ENCODE measurements at places on chromosomes 2 and 18.

DNA sequence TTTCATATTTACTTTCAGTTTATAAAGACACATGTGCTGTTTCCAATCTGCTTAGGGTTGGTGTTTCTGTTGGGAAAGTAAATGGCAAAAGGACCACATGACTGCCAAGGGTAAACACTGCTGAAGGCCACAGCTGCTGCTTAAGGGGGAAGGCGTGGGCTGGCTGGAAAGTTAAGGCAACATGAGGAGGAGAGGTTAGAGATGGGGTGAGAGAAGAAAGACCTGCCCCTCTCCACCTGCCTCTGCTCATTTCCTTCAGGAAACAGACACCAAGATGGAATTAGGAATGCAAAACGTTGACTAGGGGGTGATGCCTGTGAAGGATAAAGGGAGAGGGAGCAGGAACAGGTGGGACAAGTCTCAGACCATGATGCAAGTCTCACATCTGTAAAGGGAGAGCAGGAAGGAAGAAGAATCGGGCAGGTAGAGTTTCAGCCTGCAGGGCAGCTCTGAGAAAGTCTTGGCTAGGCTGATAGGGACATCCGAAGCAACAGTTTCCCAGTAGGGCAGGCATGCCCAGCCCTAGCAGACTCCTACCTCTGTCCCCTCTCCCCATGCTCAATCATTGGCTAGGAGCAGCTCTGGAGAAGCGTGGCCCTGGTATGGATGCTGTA is 86.0 kb downstream of the CDC42EP3 start:
- no peak for DNase-seq

DNA sequence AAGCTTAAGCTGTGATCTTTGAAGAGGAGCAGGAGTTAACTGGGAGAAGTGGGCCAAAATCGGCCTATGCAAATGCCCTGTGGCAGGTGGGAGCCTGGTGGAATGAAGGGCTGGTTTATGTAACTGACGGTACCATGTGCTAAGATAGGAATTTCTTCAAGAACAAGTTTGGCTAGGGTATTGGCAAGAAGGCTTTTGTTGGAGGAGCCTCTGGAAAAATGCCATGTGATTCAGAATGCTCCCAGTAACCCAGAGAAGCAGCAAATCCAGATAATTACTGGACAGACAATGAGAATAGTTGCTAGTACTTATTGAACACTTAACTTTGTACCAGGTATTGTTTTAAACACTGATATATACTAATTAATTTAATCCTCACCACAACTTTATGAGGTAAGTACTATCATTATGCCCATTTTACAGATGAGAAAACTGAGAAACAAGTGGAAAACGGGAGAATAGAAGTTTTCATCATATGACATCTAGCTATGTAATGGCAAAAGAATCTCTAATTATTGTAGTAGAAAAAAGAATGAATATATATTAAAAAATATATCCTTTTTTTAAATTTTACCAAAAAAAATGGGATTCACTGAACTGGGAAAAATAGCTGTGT is 9.1 kb upstream of the FAM124B start:
- no peak for DNase-seq

GRCh38 chr2:202032846-202033316 is 774 bp upstream of the FZD7 start:
- peak; percentile 66 for DNase-seq

- no peak for DNase-seq
These were observed 106.8 kb downstream of the ALPK2 start for GRCh38 chr18:58522132-58522531.

DNA sequence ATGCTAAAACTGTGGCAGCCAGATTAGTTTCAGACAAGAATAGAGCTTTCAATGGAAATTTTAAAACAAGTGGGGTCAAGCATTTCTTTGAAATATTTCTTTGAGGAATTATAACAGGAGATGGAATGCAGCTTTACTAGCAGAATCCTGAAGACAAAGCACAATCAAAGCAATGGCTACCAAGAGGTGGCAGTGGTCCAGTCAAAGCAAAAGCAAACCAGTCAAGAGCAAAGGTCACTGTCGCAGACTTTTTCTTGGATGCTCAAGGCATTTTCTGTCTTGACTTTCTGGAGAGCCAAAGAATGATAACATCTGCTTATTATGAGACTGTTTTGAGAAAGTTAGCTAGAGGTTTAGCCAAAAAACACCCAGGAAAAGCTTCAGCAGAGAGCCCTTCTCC is 351.2 kb upstream of the DLGAP1 start:
- no peak for DNase-seq

DNA sequence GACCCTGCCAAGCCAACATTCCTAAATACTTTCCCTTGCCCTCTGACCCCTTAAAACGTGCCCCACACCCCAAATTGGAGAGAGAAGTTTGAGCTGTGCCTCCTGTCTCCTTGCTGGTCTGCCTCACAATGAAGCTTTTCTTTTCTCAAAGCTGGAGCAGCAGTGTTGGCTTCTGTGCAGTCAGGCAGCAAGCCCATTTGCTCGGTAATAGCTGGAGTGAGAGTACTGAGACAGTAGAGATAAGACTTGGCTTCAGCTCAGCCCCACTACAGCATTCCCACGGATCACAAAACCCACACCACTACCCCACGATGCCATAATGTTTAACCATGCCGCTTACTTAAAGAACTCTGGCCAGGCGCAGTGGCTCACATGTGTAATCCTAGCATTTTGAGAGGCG is 73.0 kb downstream of the NCAPH start:
- DNase-seq: no peak

DNA sequence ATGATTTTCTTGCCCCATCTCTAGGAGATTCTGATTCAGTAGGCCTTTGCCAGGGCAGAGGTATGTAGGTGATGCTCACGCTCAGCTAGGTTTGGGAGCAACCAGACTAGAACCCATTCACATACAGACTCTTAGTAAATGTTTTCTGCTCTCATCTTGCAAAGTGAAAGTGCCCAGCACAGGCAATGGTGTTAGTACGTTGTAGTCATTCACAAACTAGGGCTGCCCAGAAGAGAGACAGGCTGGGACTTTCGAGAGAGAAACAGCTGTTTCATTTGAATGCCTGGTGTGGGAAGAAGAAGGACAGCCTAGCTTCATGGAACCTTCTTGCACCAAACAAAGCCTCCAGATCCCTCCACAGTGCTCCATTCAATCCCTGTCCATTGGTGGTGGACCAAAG is 19.4 kb downstream of the DDX18 start:
- no peak for DNase-seq

DNA sequence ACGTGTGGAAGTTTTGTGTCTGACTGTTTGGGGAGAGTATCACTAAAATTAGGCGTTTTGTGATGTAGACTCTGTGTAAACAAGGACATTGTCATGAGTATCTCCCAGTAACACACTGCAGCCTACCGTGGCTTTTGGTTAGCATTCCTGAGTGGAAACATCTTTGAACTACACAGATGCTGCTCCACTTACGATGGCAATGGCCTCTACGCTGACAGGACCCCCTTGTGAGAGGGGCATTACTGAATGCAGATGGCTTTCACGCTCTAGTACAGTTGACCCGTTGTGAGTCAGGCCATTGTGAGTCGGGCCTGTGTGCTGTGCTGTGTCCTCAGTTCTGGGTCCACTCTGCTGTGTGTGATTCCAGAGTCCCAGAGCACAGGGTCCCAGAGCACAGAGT is 34.4 kb upstream of the ADNP2 start:
- DNase-seq: no peak

- no peak for DNase-seq
These were observed 149.4 kb downstream of the SP3 start for GRCh38 chr2:173815772-173816171.

GRCh38 chr2:120251078-120251477 is 1.6 kb upstream of the RALB start:
- no peak for DNase-seq

DNA sequence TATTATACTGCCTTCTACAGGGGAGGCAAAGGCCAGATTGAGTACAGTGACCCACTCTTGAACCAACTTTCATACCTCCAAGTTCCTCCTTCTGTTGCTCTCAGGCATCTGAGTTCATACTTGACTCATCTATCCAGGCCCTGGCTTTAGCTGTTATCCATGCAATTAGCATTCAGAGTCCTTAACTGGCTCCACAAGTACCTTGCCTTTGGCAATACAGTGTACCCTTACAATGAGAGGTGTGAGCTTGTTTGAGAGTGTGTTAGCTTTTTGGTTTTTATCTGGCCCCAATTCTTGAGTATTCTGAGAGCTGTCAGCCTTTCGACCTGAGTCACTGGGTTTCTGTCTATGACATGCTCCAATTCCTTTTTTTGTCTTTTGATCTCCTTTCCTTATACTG is 60.2 kb downstream of the EHD3 start:
- no peak for DNase-seq

- DNase-seq: no peak
These were observed 1.1 kb upstream of the ASAP2 start for GRCh38 chr2:9205486-9205885.

- DNase-seq: no peak
These were observed 60.1 kb upstream of the DYSF start for GRCh38 chr2:71393216-71393615.

- no peak for DNase-seq
These were observed 138.4 kb upstream of the ARL4C start for GRCh38 chr2:234635284-234635683.

DNA sequence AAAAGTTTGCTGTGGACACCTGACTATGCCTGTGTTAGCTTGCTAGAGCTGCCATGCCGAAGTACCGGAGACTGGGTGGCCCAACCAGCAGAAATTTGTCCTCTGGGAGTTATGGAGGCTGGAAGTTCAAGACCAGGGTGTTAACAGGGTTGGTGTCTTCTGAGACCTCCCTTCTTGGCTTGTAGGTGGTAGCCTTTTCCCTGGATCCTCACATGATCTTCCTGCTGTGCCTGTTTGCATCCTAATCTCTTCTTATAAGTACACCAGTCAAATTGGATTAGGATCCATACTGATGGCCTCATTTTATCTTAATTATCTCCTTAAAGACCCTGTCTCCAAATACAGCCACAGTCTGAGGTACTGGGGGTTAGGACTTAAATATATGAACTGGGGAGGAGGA is 845 bp downstream of the TMEM177 start:
- DNase-seq: no peak

Measured in H54 (cell line).